ENCODE measurements at places on chromosomes 7 and 10.

DNA sequence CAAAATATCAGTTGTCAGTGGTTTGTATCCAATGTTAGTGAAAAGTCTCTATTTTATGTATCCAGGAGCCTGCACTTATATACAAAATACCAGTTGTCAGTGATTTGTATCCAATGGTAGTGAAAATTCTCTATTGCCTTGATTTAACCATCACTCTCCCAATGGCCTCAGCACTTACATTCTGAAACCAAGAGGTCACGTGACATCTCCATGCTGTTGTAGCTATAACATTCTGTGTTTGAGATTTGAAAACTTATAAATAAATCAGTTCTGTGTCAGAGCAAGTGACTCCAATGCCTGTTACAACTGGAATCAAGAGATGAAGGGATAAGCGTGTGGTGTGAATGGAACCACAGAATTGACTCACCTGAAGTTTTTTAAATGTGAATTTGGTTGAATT lies 30.6 kb upstream of the GATA3 start:
- DNase-seq = no peak

GRCh38 chr7:105279688-105280007 lies 109.1 kb downstream of the SRPK2 start:
- DNase-seq = no peak

GRCh38 chr7:7438851-7439250 lies 96.8 kb downstream of the COL28A1 start:
- DNase-seq = no peak

DNA sequence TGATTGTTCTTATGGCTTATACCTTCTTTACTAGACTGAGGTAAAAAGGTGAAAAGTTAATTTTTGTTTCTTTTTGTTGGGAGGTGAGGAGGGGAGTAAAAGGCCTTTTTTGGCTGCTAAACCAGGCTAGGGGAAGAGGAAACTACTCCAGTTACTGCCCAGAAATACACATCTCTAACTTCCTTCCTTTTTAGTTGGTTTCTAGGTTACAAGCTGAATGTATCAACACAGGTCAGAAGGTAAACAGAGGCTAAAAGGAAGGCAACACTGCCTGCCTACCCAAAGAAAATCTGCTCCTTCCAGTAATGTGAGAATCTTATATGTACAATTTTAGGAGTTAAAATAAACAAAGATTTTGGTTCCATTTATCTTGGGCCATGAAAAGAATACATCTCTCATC lies 140.4 kb downstream of the NRBF2 start:
- DNase-seq = no peak

- no peak for DNase-seq
Observed at GRCh38 chr7:139958599-139959284, 104.0 kb downstream of the PARP12 start.

DNA sequence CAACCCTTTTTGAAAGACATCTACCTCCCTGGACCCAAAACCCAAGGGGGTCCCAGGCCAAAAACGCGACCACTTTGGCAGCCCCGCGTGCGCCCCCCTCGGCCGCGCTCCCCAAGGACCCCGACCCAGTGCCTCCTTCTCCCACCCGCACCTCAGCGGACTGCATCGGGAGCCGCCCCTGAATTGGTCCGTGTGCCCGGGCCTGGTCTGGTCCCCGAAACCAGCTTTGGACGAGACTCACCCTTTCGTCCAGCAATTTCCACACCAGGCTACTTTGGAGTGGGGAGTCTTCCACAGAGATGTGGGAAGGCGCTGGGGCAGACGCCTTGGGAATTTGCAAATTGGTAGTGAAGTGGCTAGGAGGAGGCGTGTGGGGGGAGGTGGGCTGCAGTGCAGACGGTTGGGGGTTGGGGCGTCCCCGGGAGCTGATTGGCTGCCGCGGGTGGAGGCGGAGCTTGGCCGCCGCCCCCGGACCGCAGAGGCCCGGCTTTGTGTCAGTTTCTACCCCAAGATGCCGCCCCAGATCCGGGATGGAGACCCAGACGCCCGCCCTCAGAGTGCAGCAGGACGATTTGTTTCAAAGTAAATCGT lies 16.9 kb downstream of the TCAF1 start:
- DNase-seq = peak; percentile 29

- no peak for DNase-seq
Observed at GRCh38 chr7:117759950-117760640, 113.1 kb downstream of the CTTNBP2 start.

GRCh38 chr7:8605221-8605620 lies 171.8 kb downstream of the NXPH1 start:
- DNase-seq = no peak

DNA sequence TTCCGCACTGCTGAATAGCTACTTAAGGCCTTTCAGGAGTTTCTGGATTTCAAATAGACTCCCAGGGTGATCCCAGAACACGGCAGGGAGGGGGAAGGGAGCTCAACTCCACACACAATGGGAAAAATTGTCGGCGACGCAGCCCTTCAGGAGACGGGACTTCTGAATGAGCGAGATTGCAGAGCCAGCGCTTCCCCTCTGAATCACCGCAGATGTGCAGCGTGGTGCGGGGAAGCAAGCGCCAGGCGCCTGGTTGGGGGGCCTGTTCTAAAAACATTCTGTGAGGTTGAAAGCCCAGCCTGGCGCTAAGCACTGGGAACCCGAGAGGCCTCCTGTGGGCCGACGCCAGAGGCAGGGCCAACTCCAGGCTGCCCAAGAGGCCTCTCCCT lies 163.3 kb downstream of the MAD1L1 start:
- no peak for DNase-seq

Measured in NCI-H510A (cell line).